Dermis microvascular lymphatic vessel endothelial cell (primary cell): ENCODE measurements at places on chromosomes 1 and 21. TPM values are rescaled to one million over a fixed set of nuclear protein-coding genes. Genes with fewer than 3 reads are reported as not detected.

The LEMD1 gene
- total RNA-seq: 0.26 TPM in 1 of 2 replicates, not detected in the other

The RNPC3 gene
- 3.1 and 3.3 TPM in 2 replicates for total RNA-seq

The SLAMF6 gene
- not detected in 2 replicates for total RNA-seq

The H6PD gene
- total RNA-seq: 14.0 and 31.2 TPM in 2 replicates

The PCAT6 gene
- total RNA-seq: 0.13 and 0.25 TPM in 2 replicates

The CA6 gene
- not detected in 2 replicates for total RNA-seq

The SLC9C2 gene
- not detected in 2 replicates for total RNA-seq

The PPFIA4 gene
- total RNA-seq: 0.13 TPM in 2 replicates

The KCNN3 gene
- total RNA-seq: 1.0 and 1.8 TPM in 2 replicates

The GNAT2 gene
- total RNA-seq: 0.13 TPM in 1 of 2 replicates, not detected in the other

The FMO2 gene
- not detected in 2 replicates for total RNA-seq

The CNKSR1 gene
- total RNA-seq: not detected in 2 replicates

The ROR1 gene
- total RNA-seq: 0.25 and 0.26 TPM in 2 replicates

The RGS1 gene
- not detected in 2 replicates for total RNA-seq

The LYPLAL1 gene
- 10.9 and 12.1 TPM in 2 replicates for total RNA-seq
